ENCODE measurements at places on chromosomes 11 and 22. TPM values are rescaled to one million over a fixed set of nuclear protein-coding genes. Genes with fewer than 3 reads are reported as not detected.
A peak's percentile ranks its signal among the peaks of the same experiment; 100 is the strongest.

- no peak for DNase-seq
Measured at GRCh38 chr22:41353862-41354575, 27.7 kb upstream of the TEF start.

GRCh38 chr11:127002669-127003259 lies 2.2 kb upstream of the KIRREL3 start:
- DNase-seq, result no peak

The SLC6A5 gene
- total RNA-seq, result not detected

The CDC42EP1 gene
- 95.3 TPM for total RNA-seq

GRCh38 chr11:129505266-129505665 lies 129.6 kb downstream of the BARX2 start:
- no peak for DNase-seq

The NRGN gene
- total RNA-seq, result 9.1 TPM

The TRIM49 gene
- total RNA-seq, result not detected

DNA sequence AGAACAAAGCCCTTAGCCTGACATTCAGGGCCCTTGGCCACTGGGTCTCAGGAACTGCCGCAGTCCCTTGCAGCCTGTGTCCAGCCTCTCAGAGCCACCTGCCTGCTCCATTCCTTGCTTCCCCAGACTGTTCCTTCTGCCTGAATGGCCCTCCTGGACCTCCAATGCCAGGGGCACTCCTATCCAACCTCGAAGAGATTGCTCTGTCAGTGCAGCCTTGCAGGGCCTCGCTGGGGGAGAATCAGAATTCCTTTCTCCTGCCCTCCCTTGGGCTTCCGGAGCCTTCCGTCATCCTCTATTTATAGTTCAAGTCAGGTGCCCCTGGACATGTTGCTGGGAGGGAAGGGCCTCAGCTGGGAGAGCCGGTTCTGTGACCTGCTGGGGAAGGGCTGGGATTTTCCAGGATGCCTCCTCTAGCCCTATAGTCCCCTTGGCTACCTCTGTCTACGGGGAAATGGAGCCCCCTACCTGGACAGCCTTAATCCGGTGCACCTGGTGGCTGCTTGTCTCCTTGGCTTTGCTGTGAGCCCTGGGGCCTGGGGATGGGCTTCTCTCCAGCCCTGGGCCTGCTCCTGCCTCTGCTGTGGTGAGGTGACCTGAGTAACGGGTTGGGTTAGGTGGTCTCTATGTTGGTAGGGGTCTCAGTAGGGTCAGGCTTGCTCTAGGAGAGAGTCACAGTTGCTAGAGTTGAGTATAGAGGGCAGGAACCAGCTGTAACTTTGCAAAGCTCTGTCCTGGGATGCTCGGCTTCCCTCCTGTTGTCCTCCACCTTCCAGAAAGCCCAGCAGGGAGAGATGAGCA lies 45.9 kb upstream of the SYT7 start:
- DNase-seq, result peak; percentile 24

The NPTXR gene
- total RNA-seq, result 2.9 TPM

The SMIM35 gene
- total RNA-seq, result not detected

The TMPRSS13 gene
- not detected for total RNA-seq

DNA sequence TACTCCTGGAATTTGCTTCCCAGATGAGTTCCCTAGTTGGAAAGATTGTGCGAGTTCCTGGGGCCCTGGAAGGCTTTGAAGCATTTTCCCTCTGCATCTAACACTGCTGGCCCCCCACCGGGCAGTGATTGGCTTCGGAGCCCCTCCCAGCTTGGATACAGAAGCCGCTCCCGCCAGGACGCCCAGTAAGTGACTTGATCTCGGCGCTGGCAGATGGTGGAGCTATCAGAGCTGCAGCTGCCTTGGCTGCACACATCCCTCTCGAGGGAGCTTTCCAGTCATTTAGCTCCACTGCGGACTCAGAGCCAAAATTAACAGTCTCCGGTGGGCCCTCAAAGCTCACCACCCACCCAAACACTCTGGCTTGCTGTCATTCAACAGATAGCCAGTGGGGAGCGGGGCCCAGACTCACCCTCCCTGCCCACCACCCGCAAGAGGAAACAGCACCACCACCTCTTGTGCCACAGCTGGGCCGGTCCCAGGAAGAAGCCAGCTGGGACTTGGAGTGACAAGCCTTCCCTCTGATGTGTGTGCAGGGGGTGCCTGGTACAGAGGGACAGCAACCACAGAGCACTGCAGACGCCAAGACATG lies 162.3 kb downstream of the TRIM29 start:
- no peak for DNase-seq

DNA sequence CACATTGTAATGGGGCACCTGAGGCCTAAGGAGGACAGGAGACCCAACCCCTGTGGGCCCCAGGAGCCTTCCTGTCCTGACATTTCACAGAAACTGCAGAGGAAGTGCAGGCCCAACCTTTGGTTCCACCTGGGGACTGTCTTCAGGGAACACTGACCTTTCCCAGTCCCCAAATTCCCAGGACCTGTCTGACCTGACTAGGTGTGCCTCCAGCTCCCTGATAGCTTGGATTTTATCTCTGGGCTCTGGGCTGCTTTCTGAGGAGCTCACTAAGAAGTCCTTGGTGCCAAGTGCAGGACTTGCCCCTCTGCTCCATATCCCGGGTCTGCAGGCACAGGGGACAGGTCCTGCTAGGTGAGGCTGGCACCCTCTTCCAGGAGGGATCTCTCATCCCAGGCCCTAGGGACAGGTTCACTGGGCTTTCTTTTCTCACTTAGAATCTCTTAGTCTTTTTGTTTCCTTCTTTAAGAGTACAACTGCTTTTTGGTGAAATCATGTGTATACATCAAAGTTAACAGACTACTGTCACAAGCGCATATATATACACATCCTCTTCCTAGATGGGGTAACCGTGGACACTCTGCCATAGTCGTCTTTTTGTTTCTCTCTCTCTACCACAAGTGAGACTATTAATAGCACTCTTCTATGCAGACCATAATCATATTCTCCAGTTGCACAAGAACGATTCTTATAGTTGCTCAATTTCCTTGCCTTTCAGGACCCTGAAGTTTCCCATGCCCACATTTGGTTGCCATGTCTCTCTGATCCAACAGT lies 72.0 kb upstream of the IGLL5 start:
- DNase-seq, result no peak

DNA sequence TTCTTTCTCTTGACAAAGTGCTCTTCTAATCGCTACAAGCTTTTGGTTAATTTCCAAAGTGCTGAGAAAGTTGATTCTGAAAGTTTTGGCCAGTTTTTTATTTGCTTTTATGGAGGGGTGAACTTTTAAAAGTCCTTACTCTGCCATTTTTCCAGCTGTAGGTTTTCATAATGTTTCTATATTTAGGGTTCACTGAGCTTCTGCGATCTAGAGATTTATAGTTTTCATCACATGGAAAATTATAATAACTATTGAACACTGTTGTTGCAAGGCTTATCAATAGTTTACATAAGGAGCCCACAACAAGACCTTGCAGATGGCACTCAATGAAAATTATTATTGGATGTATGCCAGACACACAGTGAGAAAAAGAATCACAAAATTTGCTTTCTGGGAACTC lies 55.1 kb downstream of the DLG2 start:
- no peak for DNase-seq

The RFPL3 gene
- not detected for total RNA-seq

DNA sequence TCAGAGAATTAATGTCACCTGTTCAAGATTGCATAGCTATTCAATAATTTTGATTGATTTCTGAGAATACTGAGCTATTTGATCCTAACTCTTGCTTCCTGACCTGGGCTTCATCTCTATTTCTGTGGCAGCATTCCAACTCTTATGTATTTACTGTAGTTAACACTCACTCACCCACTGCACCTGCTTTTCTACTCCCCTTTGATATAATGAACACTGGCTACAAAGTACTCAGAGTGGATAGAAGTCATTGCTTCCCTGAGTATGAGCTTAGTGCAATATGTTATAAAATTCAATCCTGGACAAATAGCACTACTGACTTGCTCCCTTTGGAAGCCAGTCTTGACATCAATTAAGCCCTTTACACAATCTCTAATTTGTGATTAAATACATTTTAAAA lies 117.2 kb downstream of the APIP start:
- no peak for DNase-seq

GRCh38 chr11:19862091-19862490 lies 149.5 kb downstream of the NAV2 start:
- DNase-seq, result no peak

GRCh38 chr11:70662691-70663098 lies 264.4 kb downstream of the CTTN start:
- no peak for DNase-seq

DNA sequence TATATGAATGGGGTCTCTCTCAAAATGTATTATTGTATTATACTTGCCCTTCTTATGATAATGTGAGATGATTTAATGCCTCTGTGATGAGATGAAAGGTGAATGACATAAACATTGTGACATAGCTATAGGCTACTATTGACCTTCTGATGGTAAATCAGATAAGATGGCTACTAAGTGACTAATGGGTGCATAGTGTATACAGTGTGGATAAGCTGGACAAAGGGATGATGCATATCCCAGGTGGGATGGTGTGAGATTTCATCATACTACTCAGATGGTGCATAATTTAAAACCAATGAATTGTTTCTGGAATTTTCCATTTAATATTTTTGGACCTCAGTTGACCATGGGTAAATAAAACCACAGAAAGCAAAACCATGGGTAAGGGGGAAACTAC lies 243.5 kb downstream of the SBF2 start:
- DNase-seq, result peak; percentile 32
